ENCODE measurements at places on chromosomes 3 and 15.

GRCh38 chr3:128879991-128880390 lies 571 bp downstream of the ACAD9 start:
- DNase-seq, result no peak

- DNase-seq, result no peak
Measured at GRCh38 chr15:76555247-76555646, 218.7 kb downstream of the ISL2 start.

DNA sequence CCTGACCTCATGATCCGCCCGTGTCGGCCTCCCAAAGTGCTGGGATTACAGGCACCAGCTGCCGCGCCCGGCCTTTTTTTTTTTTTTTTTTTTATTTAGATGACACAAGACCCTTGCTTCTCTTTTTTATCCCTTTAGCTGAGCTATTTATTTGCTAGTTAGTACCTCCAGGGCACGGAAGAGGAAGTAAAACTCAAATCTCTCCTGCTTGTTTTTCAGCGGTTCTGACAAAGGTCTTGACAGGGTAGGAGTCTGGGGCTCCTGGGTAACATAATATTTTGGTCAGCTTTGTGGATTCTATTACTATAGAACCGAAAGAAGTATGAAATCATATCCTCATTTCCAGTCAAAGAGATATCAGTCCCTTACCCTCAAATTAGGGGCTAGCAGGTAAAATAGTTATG lies 44.0 kb upstream of the ETV5 start:
- DNase-seq, result no peak

DNA sequence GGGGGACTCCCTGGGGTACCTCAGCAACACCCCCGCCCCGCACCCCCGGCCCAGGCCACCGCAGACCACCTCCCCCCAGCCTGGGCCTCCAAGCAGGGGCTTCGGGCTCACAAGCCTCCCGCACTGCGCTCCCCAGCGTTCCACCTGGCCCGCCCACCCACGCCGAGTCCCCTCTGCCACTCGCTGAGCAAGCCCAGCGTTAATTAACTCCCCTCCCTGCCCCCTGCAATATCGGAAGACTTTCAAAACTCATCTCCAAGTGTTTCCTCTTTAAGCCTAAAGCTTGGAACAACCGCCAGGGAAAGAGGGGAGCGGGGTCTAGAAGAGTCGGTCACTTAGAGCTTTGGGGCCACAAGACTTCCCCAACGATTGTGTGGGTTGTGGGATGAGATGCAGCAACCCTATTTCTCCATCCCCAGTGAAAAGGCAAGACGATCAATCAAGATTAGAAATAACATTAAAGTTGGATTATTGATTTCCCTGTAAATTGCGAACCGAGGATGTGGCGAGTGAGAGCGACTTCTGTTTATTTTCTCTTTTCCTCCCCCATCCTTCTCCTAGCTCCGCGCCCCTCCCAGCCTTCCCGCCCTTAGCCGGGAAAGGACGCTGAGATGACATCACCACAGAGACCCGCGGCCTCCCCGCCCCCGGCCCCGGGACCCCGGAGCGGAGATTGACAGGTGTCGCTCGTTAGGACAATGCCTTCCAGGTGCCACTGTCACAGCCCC lies 30.2 kb downstream of the NR2F2 start:
- no peak for DNase-seq

GRCh38 chr15:60763688-60764087 lies 284.7 kb upstream of the ICE2 start:
- no peak for DNase-seq

DNA sequence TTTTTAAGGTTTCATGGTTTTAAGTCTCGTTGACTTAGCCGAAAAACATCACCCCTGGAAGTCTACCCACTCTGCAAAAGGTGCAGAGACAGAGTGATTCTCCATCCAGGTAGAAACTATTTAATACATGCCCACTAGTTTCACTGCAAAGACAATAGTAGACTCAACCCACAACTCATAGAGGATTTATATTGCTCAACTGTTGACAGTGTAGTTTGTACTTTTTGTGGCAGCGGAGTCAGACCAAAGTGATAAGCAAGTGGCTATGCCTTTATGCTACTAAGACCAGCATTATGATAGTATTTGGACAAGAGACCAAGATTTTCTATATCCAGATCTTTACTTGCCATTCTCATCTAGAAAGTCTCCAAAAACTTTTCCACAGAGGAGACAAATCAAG lies 98.8 kb upstream of the ZBTB20 start:
- DNase-seq, result no peak

DNA sequence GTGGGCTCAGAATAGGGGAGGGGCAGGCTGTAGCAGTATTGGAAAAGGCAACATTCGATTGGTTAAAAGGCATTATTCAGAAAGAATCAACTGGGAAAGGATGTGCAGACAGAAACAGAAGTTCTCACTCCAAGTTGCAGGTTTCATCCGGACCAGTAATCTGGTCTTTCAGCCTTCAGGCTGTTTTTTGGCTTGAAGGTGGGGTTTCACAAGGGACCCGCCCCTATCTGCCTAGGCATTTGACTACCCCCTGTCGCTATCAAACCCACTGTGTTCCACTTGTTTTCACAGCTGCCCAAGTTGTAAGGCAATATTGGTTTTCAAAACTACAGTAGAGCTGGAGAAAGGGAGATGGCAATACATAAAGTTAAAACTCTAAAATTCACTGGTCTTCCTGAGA lies 96.9 kb downstream of the VPS8 start:
- no peak for DNase-seq

DNA sequence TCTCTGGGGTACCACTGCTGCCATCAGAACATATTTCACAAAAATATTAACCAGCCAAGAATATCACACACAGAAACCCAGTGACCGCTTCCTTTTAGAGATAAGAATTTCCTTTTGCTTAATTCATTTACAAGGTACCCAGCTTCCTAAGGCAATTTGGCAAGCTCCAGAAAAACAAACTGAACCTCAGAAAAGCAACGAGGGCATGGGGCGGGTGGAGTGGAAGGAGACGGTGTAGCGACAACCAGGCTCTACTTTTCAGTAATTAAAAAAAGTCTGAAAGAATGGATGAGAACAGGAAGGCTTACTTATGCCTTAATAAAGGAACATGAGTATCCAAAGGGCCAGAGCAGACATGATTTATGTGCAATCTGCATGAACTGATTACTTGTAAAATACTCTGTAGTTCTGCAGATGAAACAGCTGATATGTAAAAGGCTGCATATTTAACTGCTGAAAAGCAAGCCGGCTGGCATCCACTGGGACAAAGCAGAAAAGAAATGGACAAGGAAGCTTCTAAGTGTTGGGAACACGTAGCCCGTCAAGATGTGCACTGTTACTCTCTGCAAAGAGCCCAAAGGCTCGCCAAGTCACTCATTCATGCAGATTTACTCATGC lies 18.6 kb downstream of the RFTN1 start:
- DNase-seq, result no peak

DNA sequence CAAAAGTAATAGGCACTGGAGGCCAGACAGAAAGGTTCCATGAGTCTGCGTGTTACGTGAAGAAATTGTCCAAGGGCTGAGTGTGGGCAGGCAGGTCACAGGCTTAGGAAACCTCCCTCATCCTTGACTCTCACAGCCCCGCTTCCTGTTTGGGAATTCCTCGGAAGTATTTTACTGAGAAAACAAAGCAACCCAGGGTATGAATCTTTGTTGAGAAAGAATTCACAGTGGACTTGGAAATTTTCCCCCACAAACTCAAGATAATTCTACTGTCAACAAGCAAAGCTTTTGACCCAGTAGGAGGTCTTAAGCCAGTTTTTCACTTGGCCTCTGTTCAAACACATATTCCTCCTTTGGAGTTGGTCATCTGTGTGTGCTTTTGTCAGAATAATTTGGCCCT lies 377.1 kb upstream of the TPM1 start:
- DNase-seq, result no peak

DNA sequence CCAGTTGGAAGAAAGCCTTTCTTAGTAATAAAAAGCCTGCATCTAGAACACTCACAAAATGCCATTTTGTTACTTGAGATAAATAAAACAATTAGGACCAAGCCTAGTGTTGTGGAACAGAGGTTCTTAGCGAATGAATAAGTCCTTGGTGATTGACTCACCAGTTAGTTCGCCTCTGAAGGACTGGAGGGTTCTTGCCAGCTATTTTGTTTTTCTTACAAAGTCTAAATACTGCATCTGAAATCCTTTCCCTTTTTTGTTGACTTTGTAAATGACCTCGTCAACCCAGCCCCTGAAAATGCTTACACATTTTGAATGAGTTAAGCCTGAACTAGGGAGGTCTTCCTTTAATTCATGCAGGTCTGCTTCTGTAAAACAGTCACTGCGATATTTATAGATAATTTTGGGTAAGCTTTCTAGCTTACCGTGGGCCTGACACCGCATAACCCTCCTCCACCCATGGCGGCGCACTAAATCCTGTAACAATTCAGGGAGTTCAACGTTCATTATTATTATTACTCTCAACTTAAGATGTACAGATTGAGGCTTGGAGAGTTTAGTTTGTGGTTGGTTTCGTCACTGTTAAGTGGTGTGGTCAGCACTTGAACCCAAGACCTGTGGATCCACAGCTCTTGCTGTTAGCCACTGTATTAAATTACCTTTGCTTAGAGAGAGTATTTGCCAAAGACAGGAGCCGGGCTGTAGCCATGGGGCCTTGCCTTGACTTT lies 45.0 kb upstream of the SACM1L start:
- DNase-seq, result no peak

GRCh38 chr3:29497282-29497681 lies 216.4 kb downstream of the RBMS3 start:
- DNase-seq, result no peak

DNA sequence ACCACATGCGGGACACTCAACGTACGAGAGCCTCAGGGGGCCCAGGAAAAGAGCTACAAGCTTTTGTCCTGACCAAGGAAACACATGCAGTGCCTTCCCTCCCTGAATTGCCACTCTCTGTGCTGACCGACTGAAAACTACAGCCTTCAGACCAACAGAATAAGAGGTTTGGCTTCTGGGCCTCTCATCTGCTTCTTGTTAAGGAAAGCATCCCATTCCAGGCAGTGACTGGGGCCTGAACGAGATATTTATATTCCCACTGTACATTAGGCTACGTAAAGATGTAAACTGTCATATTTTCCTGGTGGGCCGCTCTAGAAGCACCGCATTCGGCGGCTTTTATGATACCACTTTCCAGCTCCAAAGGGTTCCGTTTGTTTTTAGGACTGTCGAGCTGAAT lies 208.9 kb upstream of the TPM1 start:
- no peak for DNase-seq

Measured in NCI-H748 treated with DMSO at 0.1 percent for 48 hours (cell line).